ENCODE measurements at places on chromosomes 2 and 18.

DNA sequence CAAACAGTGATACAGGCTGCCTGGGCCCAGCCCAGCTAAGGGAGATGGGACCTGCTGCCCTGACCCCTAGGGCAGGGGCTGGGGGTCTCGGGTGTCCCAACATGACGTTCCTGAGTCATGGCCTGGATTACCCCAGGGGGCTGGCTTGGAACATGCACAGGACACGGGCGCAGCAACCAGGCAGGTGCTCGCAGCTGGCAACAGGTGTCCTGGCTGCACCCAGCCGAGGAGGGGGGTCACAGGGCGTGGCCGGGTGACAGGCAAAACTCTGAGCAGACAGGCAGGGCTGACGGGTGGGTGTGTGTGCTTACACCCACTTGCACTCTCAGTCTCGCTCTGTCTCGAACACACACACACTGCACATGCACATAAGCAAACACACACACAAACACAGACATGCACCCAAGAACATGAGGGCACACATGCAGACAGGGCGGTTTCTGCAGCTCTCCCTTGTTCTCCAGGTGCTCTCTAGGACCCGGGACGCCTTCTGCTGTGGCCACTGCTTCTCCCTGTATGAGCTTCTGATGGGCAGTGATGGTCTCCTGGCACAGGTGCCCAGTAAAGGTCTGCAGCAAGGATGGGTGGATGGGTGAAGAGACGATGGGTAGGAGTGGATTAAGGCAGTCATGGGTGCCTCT, 33.7 kb upstream of the TAF1B start:
- DNase-seq: no peak

DNA sequence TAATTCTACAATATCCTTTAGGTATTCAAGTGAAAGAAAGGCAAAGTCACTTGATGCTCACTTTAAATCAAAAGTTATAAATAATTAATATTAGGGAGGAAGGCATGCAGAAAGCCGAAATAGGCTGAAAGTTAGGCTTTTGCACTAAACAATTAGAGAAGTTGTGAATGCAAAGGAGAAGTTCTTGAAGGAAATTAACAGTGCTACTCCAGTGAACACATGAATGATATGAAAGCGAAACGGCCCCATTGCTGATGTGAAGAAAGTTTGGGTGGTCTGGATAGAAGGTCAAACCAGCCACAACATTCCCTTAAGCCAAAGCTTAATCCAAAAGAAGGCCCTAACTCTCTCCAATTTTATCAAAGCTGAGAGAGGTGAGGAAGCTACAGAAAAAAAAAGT, 103.1 kb upstream of the CXCR4 start:
- DNase-seq: no peak

DNA sequence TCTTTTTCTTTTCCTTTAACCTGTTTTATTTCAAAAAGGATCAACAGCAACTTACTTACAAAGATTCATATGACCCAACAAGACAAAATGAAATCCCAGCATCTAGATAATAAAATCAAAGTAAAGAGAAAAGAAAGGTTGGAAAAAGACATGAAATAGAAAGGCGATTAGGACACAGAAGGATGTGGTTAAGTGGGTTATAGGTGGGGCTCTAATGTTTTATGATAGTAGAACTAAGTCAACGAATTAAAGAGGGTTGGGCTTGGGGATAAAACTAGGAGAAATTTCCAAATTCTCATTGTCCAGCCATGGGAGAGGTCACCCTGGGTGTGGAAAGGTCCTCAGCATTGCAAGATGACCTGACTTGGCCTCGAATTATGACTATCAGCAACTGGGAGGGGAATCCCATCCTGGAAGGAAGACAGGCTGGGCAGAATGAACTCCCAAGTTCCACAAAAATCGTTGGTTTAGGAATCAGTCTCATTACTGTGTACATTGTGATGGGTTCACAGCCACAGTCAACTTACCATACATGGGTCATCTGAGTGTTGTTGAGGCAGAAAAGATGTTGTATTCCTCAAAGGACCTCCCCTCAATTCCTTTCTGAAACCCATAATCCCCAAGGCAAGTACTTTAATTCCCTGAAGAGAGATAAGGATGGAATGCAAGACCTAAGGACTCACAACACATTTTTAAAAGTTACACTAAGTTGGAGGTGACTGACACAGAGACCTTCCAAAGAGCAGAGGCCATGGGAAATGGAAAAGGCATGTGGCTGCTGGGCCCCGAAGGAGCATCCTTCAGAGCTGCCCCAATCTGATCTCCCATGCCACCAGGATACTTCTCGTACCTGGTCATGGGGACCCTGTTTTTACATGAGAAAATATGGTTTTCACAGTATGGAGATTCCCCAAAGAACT, 167.6 kb downstream of the UXS1 start:
- DNase-seq: no peak

DNA sequence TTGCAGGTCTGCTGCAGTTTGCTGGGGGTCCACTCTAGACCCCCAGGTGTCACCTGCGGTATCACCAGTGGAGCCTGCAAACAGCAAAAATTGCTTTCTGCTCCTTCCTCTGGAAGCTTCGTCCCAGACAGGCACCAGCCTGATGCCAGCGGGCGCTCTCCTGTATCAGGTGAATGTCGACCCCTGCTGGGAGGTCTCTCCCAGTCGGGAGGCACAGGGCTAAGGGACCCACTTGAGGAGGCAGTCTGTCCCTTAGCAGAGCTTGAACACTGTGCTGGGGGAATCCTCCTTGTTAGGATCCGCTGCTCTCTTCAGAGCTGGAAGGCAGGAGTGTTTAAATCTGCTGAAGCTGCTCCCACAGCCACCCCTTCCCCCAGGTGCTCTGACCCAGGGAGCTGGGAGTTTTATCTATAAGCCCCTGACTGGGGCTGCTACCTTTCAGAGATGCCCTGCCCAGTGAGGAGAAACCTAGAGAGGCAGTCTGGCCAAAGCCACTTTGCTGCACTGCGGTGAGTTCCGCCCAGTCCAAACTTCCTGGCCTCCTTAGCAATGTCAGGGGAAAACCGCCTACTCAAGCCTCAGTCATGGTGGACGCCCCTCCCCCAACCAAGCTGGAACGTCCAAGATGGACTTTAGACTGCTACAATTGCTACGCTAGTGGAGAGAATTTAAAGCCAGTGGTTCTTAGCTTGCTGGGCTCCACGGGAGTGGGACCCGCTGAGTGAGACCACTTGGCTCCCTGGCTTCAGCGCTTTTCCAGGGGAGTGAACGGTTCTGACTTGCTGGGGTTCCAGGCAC, 652.5 kb downstream of the KCNJ3 start:
- no peak for DNase-seq

GRCh38 chr2:85584857-85585780, 888 bp downstream of the VAMP5 start:
- DNase-seq: no peak

- no peak for DNase-seq
These were observed 23.9 kb downstream of the SLC66A3 start for GRCh38 chr2:11179196-11179595.

- DNase-seq: no peak
These were observed 19.8 kb downstream of the ODC1 start for GRCh38 chr2:10428355-10428754.

DNA sequence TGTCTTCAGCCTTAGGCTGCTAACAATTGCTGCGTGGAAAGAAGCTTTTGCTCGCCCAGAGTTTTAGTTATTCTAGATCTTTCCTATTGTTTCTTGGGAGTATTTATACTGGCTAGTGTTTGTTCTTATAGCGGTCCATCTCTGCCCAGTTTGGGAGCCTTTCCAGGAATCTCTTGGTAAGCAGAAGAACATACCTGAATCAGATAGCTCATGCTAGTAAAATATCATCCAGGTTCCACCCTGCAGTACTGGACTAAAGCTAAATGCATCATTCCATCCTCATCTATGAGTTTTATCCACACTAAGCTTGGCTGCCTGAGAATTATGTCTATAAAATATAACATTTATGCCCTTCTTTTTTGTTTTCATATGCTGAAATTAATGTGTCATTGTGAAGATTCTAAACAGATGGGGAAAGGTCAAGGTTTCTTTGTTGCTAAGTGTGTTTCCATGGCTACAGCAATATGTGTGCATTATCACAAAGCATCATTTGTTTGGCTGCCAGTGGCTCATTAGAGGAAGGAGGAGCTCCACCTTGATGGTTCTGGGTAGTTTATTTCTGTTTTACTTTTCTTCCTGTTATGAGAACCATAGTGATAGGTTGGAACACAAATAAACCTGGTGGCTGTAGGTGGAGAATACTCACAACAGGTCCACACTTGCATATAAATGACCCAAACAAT, 182.8 kb downstream of the PIK3C3 start:
- DNase-seq: no peak

DNA sequence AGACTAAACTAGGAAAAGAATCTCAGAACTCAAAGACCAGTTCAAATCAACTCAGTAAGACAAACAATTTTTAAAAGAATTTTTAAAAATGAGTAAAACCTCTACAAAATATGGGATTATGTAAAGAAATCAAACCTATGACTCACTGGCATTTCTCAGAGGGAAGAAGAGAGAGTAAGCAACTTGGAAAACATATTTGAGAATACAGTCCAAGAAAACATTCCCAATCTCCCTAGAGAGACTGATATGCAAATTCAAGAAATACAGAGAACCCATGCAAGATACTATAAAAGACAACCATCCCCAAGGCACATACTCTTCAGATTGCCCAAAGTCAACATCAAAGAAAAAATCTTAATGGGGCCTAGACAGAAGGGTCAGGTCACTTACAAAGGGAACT, 162.7 kb downstream of the WDPCP start:
- no peak for DNase-seq

GRCh38 chr18:78778651-78779050, 201.0 kb upstream of the SALL3 start:
- no peak for DNase-seq

DNA sequence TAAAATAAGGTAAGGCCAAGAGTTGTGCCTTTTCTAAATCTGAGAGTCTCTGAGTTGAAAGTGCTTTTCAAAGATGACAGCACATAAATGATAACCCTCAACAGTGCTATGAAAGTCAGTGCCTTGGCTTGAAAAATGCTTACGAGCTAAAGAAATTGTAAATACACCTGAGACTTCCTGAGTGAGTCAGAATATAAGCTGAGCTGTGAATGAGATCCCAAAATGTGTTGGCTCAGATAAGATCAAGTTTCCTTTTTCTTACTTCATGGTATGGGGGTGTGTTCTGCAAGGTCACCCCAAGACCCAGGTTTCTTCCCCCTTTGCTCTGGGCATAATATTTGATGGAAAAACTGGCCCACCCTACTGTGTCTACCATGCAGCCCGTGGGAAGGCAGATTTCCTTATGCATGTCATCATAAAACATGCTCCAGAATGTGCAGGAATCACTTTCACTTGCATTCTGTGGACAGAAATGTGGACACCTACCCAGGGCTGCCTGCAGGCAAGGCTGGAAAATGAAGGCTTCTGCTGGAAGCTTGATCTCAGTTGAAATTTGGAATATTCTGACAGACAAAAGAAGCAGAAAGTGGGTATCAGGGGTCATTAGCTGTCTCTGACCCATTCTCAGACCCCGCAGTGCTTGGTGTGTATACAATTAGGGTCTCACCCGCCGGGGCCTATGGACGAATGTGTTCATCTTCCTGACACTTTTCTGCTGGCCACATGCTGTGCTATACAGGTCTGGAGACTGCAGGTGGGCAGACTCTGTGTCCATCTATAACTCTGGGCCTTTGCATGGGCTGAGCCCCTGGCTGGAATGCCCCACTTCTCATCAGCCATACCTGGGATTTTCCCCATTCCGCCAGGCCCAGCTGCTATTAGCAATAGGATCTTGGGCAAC, 212.6 kb downstream of the SH3RF3 start:
- DNase-seq: no peak

- DNase-seq: no peak
These were observed 54.4 kb downstream of the XRCC5 start for GRCh38 chr2:216163518-216163917.

- DNase-seq: no peak
These were observed 1.6 kb upstream of the SFTPB start for GRCh38 chr2:85669549-85669948.

DNA sequence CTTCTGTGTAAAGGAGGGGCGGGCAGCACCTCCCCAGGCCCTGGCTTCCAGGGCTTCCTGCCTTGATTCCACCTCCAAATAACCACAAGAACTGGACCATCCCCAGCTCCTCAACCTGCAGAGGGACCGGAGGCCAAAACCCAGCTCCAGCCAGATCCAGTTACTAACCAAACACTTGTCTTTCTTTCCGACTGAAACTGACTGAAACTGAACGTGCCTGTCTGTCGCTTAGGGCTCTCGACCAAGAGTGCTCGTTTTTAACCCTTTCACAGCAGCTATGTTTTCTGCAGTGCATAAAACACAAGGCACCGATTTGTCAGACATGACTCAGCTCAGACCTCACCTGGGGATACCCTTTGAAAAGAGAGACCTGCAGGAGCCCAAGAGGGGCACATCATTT, 249.9 kb upstream of the SIX2 start:
- DNase-seq: no peak

- DNase-seq: no peak
These were observed 39.3 kb downstream of the RAB10 start for GRCh38 chr2:26072925-26073768.

DNA sequence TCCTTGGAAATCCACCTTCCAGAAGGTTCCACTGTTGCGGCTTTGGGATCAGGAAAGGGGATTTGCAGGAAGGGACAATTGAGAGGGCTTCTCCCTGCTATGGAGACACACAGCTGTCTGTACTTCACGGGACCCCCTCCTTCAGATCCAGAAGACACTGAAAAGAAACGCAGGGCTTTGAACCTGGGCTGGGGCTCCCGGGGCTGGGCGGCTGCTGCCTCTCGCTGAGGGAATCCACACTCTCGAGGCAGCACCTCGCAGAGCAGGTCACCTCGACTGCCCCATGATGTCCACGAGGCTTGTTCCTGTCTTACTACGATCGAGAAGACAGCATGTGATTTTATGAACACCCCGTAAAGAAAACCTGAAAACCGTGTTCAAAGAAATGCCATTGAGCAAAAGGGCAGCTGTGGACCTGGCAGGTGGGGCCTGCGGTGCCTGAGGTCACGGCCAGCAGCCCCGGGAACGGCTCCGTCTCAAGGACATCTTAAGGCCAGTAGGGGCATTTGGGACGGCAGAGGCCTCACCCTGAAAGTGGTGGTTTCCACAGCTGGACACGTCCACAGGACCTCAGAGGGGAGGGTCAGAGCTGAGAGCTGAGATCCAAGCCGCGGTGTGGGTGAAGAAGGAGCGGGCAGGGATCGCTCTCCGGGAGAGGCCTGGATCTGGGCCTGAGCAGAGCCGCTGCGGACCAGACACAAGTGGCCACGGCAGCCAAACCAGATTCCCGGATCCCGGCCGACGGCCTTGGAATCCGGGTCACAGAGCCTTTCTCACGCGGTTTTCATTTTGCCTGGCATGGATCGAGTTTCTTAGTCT, 165.7 kb downstream of the RTP5 start:
- no peak for DNase-seq
